NCI-H2029 treated with DMSO at 0.1 percent for 48 hours (cell line): ENCODE measurements at places on chromosomes 12 and 14.

GRCh38 chr14:79727900-79728299 is 483.4 kb downstream of the DIO2 start:
- DNase-seq = no peak

- DNase-seq = no peak
Measured at GRCh38 chr12:58313091-58313855, 371.9 kb downstream of the ATP23 start.

- no peak for DNase-seq
Measured at GRCh38 chr12:71626768-71627167, 36.9 kb downstream of the ZFC3H1 start.

DNA sequence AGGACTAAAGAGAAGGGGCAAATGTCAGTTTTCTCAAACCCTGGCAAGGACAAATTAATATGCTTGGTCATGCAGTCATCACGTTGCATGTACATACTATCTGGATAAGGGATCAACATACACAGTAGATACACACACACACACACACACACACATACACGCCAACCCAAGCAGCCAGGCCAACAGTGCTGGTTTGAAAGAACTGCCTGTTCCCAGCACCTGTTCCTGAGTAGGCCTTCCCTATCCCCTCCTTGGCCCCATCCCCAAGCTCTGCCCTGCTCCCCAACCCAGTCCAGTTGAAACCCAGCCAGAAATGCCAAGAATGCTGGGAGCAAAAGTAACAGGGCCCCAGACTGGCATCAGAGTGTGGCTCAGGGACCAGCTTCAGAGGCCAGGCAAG is 4.4 kb downstream of the ITGA7 start:
- DNase-seq = no peak

DNA sequence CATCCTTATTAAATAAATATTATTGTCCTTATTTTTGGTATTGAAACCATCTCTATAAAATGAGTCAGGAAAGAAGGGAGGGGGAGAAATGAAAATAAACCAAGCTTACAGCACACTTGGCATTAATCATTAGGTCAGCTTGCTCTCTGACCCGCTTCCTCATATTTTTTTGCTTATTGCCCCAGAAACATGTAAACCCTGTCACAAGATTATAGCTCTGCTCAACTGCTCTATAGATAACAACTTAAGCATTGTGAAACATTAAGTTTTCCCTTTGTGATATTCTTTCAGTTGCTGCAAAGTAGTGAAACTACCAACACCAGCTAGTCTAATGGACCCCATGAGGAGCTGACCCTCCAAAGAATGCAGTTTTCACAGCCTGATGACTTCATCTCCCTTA is 819.5 kb downstream of the SLC16A7 start:
- no peak for DNase-seq

- no peak for DNase-seq
Measured at GRCh38 chr12:10075451-10075850, 23.3 kb downstream of the CLEC1A start.

- DNase-seq = peak; percentile 21
Measured at GRCh38 chr12:12717586-12718380, 615 bp downstream of the CDKN1B start.

DNA sequence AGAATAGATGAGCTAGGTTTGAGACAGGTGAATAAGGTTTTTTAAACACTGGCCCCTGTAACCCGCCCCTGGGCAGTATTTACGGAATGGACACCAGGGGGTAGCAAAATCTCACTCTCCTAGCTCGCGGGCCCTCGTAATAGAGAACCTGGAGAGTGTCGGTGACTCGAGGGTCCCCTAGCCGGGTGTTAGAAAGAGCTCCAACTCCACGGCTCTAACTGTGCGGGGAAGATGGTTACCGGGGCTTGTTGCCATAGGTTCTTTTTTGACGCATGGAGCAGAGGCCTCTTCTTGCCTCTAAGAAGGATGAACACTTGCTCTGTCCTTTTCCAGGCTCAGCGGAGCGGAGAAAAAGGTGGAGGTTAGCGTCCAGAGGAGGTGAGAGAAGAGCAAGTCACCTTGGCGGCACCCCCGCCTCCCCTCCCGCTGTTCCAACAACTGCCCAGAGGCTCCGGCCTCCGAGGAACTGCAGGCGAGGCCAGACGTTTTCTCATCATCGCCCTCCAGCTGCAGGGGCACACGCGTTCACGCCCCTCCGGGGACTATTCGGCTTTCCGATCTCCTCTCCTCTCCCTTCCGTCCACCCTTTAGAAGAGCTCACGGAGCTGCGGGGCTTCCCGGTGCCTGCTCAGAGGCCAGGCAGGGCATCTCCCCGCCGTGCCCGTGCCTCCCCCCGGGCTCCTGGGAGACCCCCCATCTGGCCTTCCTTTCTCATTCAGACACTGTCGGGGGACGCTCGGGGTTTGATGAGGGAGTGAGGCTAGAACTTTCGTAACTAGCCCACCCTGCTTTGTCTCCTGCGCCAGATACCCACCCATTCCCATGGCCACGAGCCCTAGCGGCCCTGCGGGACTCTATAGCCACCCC is 1.4 kb upstream of the ARHGEF40 start:
- peak; percentile 49 for DNase-seq

DNA sequence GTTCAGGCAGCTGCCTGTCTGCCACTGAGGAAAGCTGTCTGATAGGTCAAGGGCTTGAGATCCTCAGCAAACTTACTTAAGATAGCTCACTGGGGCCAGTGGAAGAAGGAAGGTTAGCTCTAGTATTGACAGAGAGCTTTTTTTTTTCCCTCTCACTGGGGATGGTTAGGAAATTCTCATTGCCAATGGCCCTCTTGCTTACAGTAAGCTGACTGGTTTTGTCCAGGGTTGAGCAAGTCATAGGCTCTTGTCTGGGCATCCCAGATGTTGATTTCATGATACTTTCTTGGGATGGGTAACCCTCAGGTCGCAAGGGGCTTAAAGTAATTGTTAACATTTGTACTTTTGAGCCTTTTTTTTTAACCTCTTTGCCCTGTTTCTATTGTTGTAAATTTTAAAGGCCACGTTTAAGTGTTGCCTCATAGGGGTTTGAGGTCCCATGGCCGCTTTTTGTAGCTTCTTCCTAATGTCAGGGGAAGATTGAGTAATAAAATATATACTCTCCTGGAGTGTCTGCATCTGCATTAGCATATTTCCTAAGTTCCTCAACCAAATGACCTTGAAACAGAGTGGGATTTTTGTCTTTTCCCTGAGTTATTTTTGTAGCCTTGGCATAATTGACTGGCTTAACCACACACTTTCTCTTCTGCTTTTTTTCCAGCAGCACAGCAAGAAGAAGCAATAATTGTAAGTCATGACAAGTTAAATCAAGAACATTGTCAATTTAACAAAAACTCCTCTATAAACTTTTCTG is 716.0 kb downstream of the LRFN5 start:
- DNase-seq = no peak

DNA sequence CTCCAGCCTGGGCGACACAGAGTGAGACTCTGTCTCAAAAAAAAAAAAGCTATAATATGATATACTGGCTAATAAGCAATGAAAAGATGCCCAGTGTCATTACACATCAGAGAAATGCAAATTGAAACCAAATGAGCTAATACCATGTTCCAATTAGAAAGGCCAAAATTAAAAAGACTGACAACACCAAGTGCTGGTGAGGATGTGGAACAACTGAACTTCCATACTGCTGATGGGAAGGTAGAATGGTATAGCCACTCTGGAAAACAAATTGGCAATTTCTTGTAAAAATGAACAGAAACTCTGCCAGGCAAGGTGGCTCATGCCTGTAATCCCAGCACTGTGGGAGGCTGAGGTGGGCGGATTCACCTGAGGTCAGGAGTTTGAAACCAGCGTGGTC is 8.5 kb upstream of the PHETA1 start:
- no peak for DNase-seq

DNA sequence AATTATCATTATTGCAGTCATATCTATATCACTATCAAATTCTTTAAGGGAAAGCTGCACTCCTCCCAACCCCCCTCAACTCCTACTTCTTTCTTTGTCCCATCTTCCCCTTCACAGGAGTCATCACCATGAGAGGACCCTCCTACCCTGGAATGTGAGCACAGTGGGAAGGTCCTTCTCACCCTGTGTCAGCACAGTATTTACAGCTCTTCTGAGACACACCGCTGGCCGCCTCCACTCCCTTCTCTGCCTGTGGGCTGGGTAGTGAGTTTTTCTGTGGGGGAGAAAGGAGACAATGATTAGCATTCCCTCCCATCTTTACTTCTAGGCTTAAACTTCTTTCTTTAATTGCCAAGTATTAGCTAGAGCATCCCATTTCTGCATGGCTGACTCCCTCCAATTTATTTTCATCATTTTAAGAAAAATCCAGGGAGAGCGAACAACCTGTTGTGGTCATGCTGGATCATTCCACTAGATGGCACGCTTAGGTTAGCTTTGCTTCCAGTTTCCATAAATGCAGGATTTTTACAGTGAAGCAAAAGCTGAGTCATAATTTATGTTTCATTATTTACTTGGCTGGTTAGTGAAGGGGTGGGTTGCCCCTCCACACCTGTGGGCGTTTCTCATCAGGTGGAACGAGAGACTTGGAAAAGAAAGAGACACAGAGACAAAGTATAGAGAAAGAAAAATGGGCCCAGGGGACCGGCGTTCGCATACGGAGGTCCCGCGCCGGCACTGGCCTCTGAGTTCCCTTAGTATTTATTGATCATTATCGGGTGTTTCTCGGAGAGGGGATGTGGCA is 188.5 kb downstream of the ALX1 start:
- peak; percentile 63 for DNase-seq

- DNase-seq = no peak
Measured at GRCh38 chr14:23579311-23579630, 681 bp upstream of the JPH4 start.
